Renal cortical epithelial cell (primary cell): ENCODE measurements at places on chromosomes 7 and 10.
A peak's percentile ranks its signal among the peaks of the same experiment; 100 is the strongest.

- DNase-seq: no peak
These were observed 92.8 kb downstream of the VIPR2 start for GRCh38 chr7:159051916-159052315.

DNA sequence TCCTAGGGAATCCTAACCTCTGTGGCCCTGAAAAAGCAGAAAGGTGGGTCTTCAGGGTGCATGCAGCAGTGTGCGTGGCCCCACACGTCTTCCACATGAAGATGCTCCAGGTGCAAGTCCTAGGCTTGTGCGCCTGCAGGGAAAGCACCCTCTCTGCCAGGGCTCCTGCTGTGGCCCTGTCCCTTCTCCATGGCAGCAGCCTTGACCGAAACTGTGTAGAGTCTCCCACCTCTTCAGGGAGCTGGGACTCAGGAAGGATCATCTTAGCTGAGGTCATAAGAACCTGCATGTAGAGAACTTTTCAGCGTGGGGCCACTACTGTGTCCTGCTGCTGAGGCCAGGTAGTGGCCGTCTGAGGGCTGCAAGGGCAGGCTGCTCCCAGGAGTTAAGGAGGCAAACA lies 6.3 kb upstream of the CSGALNACT2 start:
- DNase-seq: no peak

- DNase-seq: no peak
These were observed 46.6 kb downstream of the ATXN7L1 start for GRCh38 chr7:105829681-105830322.

DNA sequence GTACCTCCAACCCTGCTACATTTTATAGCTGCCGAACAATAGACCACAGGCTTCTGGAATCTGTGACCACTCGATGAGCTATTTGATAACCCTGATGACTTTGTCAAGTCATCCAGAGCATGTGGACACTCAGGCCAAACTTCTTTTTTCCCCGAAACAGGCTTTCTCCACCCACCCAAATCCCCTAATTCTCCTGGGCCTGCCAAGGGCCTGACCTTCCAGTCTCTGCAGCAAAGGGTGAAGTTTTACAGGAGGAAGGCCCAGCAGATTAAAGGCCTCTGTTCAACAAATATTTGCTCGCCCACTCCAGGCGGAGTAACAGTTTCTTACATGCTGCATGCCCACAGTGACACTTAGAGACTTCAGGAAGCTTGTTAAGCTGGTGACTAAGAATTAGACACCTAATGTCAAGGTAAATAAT lies 2.0 kb downstream of the JCAD start:
- DNase-seq: peak; percentile 47

DNA sequence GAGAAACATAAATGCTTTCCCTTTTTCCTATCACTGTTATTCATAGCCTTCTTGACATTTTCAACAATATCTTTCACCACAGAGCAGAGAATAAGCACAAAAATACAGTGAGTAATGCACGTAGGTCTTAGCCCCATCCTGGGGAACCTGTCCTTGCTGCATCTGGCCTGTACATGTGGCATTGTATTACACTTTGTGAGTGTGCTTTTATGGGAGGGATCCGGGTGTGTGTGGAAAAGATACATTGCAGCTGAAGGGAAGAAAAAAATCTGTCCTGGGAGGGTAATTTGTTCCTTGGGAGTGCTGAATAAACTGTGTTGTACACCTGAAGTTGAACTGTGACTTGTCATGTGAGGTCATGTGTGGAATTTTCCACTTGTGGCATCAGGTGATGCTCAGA lies 422.7 kb upstream of the LRGUK start:
- DNase-seq: no peak

- DNase-seq: no peak
These were observed 68.5 kb upstream of the SVIL start for GRCh38 chr10:29703271-29703670.

- DNase-seq: peak; percentile 39
These were observed 3.2 kb upstream of the ZNF775 start for GRCh38 chr7:150375662-150376521.
